Nasal cavity respiratory epithelium epithelial cell of viscerocranial mucosa (primary cell): ENCODE measurements at places on chromosomes 6 and 20. TPM values are rescaled to one million over a fixed set of nuclear protein-coding genes. Genes with fewer than 3 reads are reported as not detected.

LTB gene
- total RNA-seq, result not detected in 2 replicates

PLN gene
- not detected in 2 replicates for total RNA-seq

TMEM244 gene
- total RNA-seq, result not detected in 2 replicates

RAET1L gene
- total RNA-seq, result 5.1 and 9.3 TPM in 2 replicates

BACH2 gene
- 0.68 and 5.1 TPM in 2 replicates for total RNA-seq

MUCL3 gene
- not detected in 2 replicates for total RNA-seq

IRF4 gene
- total RNA-seq, result under 0.01 TPM in 1 of 2 replicates, not detected in the other

RGS17 gene
- total RNA-seq, result 1.4 and 4.1 TPM in 2 replicates

HCRTR2 gene
- not detected in 2 replicates for total RNA-seq

RIPOR2 gene
- total RNA-seq, result under 0.01 and 0.07 TPM in 2 replicates

ENPP5 gene
- 0.34 and 7.1 TPM in 2 replicates for total RNA-seq

KIAA0408 gene
- total RNA-seq, result not detected in 2 replicates

HRH3 gene
- not detected in 2 replicates for total RNA-seq

TAP2 gene
- 23.6 and 66.8 TPM in 2 replicates for total RNA-seq

FNDC11 gene
- 0.43 and 0.68 TPM in 2 replicates for total RNA-seq

WASF1 gene
- 8.2 and 15.5 TPM in 2 replicates for total RNA-seq

FAM83C gene
- 0.93 and 1.7 TPM in 2 replicates for total RNA-seq

HAO1 gene
- not detected in 2 replicates for total RNA-seq

SEMG1 gene
- not detected in 2 replicates for total RNA-seq

DAAM2 gene
- total RNA-seq, result 0.07 TPM in 1 of 2 replicates, not detected in the other

ZC3H12D gene
- total RNA-seq, result 0.07 TPM in 1 of 2 replicates, not detected in the other

NFKBIL1 gene
- total RNA-seq, result 25.8 and 52.3 TPM in 2 replicates

MUC22 gene
- total RNA-seq, result under 0.01 TPM in 1 of 2 replicates, not detected in the other

IPCEF1 gene
- 0.34 and 1.00 TPM in 2 replicates for total RNA-seq

VSTM2L gene
- 1.4 and 7.4 TPM in 2 replicates for total RNA-seq

FAM110A gene
- total RNA-seq, result 7.9 and 10.3 TPM in 2 replicates

SMPDL3A gene
- total RNA-seq, result 6.0 and 6.5 TPM in 2 replicates

ZNF341 gene
- total RNA-seq, result 0.68 and 1.3 TPM in 2 replicates

ZNF165 gene
- 3.6 and 7.5 TPM in 2 replicates for total RNA-seq

TREM2 gene
- 0.36 and 1.4 TPM in 2 replicates for total RNA-seq

EYA4 gene
- total RNA-seq, result 2.4 and 23.8 TPM in 2 replicates

GRIK2 gene
- 0.21 and 0.34 TPM in 2 replicates for total RNA-seq

OVOL2 gene
- 11.0 and 17.4 TPM in 2 replicates for total RNA-seq
